ENCODE measurements at places on chromosomes 12 and 14. TPM values are rescaled to one million over a fixed set of nuclear protein-coding genes. Genes with fewer than 3 reads are reported as not detected.

CCDC175 gene
- not detected for total RNA-seq

ZFYVE1 gene
- 14.3 TPM for total RNA-seq

DAO gene
- total RNA-seq = not detected

CAPRIN2 gene
- 23.7 TPM for total RNA-seq

TSPAN19 gene
- total RNA-seq = not detected

ARF3 gene
- total RNA-seq = 106 TPM

CCDC177 gene
- total RNA-seq = not detected

RND1 gene
- total RNA-seq = 13.9 TPM

STYK1 gene
- total RNA-seq = 0.11 TPM

GPR135 gene
- 10.9 TPM for total RNA-seq

KRT79 gene
- not detected for total RNA-seq

Measured in OCI-LY7 (cell line).